ENCODE measurements at places on chromosomes 11 and 22.

- DNase-seq, result no peak
Measured at GRCh38 chr11:1307163-1307870, 2.1 kb downstream of the TOLLIP start.

DNA sequence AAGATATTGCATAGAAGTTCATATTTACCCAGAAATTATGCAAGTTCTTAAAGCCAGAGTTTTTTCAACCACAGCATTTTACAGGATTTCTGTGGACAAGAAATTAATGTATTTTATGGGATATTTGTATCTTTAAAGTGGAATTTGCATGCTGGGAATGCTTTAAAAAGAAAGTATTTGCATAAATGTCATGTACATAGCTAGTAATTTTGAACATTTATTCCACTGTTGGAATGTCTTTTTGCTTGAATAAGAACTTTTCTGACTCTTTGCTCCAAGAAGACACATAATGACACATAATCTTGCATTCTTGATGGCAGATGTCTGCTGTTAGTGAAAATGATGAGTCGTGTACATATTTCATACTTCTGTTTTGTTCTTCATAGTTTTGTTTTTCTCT, 66.6 kb downstream of the ATXN10 start:
- no peak for DNase-seq

DNA sequence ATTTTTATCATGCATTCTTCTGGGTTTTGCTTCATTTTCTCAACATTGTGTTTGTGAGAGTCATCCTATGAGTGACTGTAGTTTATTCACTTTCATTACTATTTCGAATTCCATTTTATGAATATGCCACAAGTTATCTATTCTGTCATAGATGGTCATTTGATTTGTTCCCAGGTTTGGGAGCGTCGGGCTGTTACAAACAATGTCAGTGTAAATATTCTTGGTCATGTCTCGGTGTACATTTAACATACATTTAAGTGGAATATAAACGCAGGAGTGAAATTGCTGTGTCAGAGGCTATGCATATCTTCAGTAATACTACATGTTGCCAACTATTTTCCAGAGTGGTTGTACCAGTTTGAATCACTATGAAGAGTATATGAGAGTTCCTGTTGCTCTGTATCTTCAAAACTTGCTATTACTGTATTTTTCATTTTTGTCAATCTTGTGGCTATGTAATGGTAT, 2.4 kb downstream of the TRIM44 start:
- DNase-seq, result no peak

DNA sequence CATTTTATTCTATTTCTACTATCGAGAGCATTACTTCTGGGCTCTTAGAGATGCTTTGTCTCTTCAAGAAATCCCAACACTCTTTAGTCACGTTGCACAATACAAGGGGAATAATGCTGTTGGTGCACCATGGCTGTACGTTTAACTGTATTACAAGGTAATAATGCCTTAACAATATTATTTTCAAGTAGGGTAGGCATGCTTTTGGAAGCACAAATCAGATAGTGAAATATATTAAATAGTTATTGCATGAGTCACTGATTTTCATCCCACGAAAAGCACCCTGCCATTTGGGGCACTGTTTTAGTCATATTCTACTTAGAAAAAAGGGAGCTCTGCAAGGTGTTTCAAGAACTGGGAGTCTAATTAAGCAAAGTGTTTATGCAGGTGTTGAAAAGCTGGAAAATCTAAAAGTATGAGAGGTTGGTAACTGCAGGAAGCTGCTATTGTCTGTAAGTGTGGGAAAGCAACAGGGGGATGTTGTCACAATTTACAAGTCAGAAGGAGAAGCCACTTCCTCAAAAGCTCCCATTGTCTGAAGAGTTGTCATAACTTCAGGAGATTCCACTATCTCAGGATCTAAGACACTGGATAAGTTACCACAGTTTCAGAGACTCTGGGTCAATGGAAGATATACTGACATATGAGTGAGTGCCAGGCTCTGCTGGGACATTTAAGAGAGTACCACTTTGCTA, 218.2 kb downstream of the JRKL start:
- no peak for DNase-seq

DNA sequence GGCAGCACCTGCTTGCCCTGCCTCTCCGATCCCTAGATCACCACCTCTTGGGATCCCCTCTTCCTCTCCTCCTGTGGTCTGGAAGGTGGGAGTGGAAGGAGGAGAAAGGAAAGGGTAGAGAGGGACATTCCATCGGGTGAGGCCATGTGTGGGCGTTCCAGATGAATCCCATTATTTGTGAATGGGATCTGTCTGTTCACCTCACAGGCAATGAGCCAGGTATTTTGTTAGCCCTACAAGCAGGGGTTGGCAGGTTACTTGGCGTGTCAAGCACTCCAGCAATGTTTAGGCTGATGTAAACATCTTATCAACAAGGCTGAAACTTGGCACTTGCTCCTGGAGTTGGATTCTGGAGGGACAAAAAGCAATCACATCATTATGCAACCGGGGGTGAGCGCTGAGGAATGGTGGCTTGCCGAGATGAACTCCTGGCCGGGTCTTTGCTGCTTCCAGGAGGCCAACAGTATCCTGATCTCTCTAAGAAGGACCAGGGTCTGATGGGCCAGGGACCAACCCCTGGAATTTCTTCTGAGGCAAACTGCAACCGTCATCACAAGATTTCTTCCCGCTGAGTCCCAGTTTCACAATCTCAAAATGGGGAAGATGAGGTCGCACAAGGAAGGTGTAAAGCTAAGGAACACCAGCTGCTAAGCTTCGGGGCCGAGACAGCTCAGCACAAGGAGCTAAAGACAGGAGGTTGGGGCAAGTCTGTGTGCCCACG, 7.8 kb downstream of the ADAMTS8 start:
- no peak for DNase-seq

- no peak for DNase-seq
Measured at GRCh38 chr11:37503411-37504059, 905.5 kb upstream of the RAG2 start.

GRCh38 chr11:112178428-112178827, 3.1 kb downstream of the BCO2 start:
- DNase-seq, result no peak

DNA sequence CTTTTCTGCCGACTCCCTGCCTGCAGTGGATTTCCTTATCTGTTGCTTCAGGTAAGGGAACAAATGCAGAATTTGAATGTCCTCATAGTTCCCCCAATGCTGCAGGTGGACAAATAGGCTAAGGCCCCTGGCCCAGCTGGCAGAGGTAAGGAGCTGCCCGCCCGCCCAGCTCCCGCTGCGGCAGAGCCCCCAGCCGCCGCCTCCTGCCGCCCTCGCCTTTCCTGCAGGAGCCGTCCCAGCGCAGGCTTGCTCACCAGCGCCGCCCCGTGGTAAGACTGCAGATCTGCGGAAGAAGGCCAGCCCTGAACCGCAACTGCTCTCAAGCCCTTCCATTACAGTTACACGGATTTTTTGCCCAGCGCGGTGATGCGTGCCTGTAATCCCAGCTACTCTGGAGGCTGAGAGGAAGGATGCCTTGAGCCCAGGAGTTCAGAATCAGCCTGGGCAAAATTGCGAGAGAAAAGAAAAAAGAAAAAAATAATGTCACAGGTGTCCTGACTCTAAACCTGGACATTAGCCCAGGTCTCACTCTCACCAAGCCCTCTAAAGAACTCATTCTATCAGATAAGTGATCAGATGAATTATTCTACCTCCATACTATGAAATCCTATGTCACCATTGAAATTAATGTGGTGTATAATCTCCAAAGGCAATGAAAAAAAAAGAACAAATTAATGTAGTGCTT, 51.2 kb upstream of the EMID1 start:
- DNase-seq, result peak; percentile 80

- no peak for DNase-seq
Measured at GRCh38 chr11:29553990-29554389, 462.8 kb downstream of the KCNA4 start.

- no peak for DNase-seq
Measured at GRCh38 chr11:59899532-59899931, 20.9 kb downstream of the OOSP3 start.

Data from activated CD4-positive, CD25-positive, alpha-beta regulatory T cell treated with anti-CD3 and anti-CD28 coated beads, Interleukin-2, amount 50 U/mL, for 72 hours (primary cell).